ENCODE measurements at places on chromosomes 7 and 10. TPM values are rescaled to one million over a fixed set of nuclear protein-coding genes. Genes with fewer than 3 reads are reported as not detected.

Gene DPP6
- polyA plus RNA-seq, result 44.9 TPM

Gene ASL
- polyA plus RNA-seq, result 28.4 TPM

Gene IFT22
- 69.8 TPM for polyA plus RNA-seq

Gene IGF2BP3
- 82.9 TPM for polyA plus RNA-seq

Gene AGK
- polyA plus RNA-seq, result 45.8 TPM

Gene CLEC2L
- 0.68 TPM for polyA plus RNA-seq

Gene ACSL5
- polyA plus RNA-seq, result 4.7 TPM

Gene TAS2R4
- 6.7 TPM for polyA plus RNA-seq

Gene TMEM178B
- 0.52 TPM for polyA plus RNA-seq

Gene CCDC7
- 7.2 TPM for polyA plus RNA-seq
